Fibroblast of mammary gland (primary cell): ENCODE measurements at places on chromosomes 1 and 21.
A peak's percentile ranks its signal among the peaks of the same experiment; 100 is the strongest.

DNA sequence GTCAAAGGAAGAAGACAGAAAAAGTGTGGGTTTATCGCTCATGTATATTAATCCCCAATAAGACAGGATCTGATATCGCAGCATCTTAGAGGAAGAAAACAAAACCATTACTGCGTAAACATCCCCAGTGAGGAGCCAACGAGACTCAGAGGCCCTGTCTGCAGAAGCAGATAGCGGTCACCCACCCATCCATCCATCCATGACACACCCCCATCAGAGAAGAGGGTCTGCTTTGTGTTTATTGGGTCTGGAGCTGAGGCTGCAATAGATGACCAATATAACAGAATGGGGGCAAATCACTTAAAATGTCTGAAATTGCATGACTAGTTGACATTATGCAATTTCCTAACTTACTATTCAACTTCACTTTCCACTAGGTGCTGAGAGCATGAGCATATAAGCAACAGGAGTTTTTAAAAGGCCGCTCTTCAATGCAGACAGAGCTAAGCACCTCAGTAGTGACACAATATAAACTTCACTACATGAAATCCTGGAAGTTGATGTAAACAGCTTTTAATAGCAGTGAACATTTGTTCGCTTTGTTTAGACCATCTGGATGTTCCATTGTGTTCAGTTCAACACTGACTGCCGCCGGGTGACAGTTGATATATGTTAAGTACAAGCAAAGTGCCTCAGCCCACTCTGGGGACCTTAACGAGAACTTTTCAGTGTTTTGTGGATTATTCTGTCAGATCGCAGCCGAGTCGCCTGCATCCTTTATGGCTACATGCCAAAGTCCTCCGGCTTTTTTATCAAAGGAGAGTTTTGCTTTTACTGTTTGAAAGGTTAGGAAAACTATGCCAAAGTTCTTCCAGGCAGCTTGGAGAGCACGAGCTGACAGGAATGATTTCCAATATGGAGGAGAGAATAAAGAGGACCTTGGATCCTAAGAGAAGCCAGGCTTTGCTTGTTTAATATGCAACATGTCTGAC is 167.5 kb downstream of the ZNF281 start:
- no peak for DNase-seq

GRCh38 chr1:187648091-187648490 is 819.3 kb downstream of the PLA2G4A start:
- no peak for DNase-seq

DNA sequence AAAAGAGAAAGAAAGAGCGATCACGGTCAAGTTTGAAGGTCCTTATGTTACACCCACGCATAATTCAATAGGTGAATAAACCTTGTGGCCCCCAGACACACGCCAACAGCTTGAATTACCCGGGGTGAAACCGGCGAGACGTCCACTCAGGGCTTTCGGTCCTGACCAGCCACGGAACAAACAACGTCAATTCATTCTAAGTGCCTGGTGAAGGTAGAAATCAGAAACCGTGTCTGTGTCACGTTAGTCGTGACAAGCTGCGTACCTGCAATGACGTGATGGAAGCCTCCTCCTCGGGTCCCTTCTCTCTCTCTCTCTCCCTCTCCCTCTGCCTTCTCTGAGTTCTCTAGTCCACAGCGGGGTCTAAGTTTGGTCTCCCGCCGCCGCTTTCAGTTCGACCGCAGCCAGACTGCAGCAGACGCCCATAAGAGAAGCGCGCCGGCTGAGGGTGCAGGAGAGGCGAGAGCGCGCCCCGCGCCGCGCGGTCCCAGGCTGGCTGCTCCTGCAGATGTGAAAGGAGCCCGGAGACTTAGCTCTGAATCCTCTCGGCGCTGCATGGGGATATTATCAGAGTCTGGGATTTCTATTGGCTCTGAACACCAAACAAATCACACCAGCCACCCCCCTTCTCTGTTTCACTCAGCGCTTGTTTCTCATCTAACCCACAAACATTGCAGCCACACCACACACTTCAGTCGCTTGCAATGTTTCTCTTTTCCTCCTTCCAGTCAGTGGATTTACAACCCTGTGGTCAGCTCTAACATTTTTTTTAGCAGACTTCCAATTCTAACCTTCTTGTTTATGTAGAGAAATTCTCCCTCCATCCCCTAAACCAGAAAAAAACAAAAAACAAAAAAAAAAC is at the start of gene GREM2:
Gene GREM2, minus strand, starts transcription at position 537 of the 862 bp plus-strand sequence. CDS start 118,680 bp downstream, outside the sequence.
- DNase-seq, result peak; percentile 95

DNA sequence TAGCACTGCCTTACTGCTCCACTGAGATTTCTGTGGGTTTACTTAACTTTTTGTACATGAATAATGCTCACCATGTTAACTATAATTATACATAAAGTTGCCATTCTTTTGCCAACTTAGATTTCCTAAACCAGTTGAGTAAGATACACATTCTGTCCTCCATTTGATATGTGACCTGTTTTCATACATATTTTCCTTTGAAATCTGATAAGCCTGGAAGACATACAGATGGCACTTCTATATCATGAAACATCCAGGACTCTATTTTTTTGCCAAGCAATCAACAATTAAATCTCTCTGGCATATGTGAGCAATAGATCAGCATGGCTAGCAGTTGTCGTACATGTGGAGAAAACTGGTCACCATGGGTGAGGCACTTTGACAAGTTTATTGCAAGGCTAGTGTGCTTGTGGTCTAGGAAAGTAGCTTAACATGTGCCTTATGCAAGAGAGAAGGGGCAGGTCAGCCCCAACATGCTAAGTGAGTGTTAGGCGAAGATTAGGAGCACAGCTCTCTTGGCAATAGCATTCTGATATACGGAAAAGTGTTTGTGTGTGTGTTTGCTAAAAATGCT is 14.2 kb downstream of the PRRX1 start:
- DNase-seq, result peak; percentile 91

GRCh38 chr21:28781602-28782276 is 210.9 kb downstream of the LTN1 start:
- DNase-seq, result peak; percentile 65

- no peak for DNase-seq
Measured at GRCh38 chr21:34213959-34214358, 140.6 kb downstream of the MRPS6 start.

DNA sequence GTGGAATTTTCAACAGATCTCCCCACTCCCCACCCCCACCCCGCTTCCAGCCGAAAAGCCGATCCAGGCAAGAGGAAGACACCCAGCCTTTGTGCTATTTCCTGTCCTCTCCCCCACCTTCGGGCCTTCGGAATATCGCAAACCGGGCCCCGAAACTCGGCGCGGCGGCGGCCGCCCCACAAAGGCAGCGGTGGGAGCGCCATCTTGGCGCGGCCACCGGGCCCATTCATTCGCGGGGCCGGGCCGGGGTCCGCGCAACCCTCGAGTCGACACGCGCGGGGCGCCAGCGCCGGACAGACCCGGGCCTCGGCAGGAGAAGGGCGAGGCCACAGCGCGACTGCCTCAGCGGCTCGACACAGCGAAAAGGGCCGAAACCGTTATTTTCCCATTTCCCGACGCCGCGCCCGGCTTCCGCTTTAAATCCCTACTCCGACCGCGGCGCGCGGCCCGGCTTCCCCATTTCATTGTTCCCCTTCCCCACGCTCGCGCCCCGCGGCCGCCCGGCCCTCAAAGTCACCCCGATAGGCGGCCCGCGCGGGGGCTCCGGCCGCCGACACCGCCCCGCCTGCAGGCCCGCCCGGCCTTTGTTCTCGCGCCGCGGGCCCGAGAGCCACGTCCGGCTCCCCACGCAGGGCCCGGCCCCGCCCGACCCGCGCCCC is 911 bp downstream of the GNB1 start:
- peak; percentile 34 for DNase-seq

GRCh38 chr1:98232678-98233077 is 311.8 kb upstream of the DPYD start:
- DNase-seq, result no peak
